ENCODE measurements at places on chromosomes 5 and 9.

- DNase-seq = no peak
Measured at GRCh38 chr5:145887976-145888574, 15.3 kb upstream of the GRXCR2 start.

DNA sequence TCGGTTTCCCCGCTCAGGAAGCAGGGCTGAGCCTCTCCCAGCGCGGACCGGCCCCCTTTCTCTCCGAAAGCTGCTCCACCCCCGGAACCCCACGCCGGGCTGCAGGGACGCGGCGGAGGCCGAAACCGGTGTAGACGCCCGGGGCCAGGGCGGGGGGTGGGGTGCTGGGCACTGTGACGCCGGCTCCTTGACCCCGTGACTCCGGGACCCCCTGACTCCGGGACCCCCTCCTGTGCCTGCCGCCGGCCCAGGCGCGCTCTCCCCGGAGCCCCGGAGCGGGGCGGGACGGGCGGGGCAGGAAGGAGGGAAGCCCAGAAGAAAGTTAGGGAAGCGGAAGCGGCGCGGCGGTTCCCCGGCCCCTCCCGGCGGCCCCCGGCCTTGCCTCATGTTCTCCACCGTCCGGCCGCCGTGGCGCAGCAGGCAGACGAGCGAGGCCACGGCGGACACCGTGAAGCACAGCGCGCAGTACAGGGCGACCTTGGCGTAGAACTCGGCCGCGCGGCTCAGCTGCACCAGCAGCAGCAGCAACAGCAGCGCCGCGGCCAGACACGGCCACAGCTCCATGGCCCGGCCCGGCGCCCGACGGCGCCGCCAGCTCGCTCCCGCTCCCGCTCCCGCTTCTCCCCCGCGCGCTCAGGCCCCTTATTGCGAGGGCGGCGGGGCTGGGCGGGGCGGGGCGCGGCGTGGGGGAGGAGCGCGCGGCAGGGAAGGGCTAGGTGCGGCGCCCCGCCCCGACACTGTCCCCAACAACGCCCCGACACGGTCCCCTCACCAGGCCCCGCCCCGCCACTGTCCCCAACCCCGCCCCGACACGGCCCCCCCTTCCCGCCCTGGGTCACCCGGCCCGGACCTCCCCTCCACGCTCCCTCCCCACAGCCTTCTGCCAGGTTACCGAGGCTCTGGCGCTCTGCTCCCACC, at the start of gene AGPAT2:
Gene AGPAT2, minus strand, starts transcription at position 664 of the 918 bp plus-strand sequence. Its CDS starts 100 bp downstream, at position 564.
- DNase-seq = peak; percentile 56

- DNase-seq = no peak
Measured at GRCh38 chr5:133482028-133482427, 130.3 kb downstream of the FSTL4 start.

GRCh38 chr5:43661102-43661501, 58.1 kb downstream of the NNT start:
- no peak for DNase-seq

DNA sequence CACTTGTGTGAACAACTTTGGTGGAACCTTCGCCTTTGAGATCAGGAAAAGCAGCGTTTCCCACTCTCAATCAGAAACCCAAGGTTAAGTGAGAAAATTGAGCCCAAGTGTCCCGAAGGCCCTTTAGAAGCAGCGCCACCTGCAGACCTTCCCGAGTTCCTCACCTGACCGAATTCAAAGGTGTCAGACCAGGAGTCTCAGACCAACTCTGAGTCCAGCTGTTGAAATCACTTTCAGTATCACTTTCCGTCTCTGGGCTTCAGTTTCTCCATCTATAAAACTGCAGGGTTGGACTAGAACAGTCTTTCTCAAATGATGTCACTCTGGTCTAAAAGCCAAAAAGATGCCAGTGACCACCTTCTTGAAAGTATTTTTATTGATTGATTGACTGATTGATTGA, 31.7 kb upstream of the GRHPR start:
- no peak for DNase-seq

DNA sequence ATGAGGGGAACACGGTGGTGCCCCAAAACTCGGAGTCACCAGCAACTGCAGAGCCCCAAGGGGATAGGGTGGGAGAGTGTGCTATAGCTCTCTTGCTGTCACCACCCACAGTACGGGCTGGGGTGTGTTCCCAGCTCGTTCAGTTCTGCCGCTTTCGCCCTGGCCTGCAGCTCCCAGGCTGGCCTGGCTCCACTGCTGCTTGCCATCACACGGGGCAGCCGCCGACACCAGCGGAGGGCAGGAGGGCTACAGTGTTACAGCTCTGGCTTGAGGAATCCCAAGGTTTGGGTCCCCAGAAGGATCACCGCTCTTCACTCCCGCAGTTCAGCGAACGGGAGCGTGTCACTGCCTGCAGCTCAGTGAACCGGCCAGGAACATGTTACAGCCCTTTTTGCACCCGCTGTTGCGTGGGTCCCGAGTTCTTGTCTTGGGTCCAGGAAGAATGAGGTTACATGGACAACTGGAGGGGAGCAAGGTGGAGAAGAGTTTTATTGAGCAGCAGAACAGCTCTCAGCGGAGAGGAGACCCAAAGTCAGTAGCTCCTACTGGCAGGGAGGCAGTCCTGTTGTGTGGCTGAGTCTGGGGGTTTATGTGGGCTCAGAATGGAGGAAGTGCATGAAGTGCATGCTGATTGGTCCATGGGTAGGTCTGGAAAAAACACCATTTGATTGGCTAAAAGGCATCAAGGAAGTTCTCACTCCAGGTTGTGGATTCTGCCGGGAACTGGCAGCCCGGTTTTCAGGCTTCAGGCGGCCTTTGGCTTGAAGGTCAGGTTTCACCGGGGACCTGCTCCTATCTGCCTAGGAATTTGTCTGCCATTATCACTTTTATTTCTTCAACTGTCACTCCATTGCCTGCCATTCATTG, 113.4 kb downstream of the EHMT1 start:
- no peak for DNase-seq

- no peak for DNase-seq
Measured at GRCh38 chr5:26622947-26623346, 415.4 kb downstream of the CDH9 start.

DNA sequence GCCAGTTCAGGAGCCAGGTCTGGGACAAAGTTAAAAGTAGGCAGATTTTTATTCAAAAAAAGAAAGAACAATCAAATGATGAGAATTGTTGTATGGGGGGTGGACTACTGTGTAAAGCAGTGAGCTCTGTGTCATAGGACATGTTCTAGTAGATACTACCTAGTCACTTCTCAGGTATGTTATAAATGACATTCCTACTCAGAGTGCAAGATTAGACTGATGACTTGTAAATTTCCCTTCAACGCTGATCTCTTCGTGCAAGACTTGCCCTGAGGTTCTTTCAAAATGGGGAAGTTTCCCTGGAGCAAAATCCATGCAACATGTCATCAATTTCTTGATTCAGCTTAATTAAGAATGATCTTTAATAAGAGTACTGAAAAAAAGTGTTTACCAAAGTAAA, 175.1 kb downstream of the RORB start:
- DNase-seq = no peak

DNA sequence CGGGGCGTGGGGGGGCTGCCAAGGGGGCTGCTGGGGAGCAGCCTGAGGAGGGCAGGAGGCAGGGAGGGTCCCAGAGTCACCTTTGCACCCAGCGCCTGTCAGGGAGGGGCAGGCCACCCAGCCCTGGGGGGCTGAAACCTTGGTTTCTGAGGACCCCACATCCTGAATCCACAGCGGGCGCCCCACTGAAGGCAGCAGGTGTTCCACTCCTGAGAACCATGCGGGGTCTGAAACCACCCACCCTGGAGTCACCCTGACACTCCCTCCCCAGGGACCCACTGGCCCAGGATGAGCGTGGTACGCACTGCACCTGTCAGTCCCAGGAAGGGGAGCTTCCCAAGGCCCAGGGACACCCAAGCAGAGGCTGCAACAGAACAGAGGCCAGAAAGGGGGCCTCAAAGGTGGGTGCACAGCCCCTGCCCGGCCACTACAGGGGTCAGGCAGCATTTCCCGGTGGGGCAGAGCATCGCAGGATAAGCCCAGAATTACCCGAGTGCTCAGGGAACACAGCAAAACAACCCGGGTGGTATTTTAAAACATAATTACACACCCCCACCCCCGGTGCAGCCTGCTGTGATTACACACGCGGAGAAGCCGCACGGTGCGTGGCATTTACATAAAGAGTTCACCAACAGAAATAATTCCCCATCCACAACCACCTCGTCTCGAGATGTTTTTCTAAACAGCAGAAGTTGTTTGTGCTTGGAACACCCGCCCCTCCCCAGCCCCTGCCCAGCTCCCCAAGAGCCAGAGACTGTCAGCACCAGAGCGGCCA, 57.3 kb upstream of the UBAC1 start:
- DNase-seq = no peak

DNA sequence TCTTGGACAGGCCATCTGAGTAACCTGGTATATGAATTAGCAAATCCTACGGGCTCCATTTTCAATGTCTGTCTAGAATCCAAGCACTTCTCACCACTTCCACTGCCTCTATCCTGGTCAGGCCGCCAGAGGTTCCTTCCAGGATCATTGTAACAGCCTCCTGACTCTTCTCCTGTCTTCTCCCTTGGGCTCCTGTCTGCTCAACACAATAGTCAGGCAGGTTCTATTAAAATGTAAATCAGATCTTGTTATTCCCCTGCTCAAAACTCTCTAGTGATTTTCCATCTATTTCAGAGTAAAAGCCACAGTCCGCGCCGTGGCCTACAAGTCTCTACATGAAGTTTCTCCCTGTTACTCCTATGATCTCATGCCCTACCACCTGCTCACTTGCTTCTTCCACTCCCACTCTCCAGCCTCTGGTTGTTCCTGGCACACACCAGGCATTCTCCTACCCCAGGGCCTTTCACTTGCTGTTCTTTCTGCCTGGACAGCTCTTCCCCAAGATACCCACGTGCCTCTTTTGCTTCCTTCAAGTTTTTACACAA, 21.7 kb downstream of the ZNF366 start:
- DNase-seq = no peak

DNA sequence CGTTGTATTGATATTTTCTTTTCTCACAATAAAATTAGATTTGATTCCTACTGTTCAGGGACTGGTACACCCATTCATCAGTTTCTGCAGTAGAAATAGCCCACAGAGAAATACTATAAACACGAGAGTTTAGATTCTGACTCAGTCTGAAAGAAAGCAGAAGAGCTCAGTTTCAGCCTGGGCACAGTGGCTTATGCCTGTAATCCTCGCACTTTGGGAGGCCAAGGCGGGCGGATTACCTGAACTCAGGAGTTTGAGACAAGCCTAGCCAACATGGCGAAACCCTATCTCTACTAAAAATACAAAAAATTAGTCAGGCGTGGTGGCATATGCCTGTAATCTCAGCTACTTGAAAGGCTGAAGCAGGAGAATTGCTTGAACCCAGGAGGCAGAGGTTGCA, 8.6 kb downstream of the ITK start:
- peak; percentile 36 for DNase-seq

- DNase-seq = no peak
Measured at GRCh38 chr5:38601133-38601862, 44.9 kb upstream of the LIFR start.

DNA sequence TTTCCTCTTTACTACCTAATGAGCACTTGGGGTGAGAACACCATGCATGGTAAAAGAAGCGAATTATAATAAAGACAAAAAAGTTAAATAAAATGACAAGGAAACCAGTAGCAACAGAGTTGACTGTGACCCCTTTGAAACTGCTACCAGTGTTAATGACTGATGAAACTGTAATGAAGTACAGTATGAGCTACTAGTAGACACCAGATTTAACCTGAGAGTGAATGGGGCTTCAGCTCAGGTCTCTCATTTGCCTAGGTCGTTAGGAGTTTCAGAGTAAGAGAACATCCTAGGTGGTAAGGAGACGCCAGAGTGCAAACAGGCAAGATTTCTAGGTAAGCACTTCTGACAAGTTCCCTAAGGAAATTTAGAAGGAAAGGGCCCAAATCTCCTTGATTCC, 346.4 kb downstream of the BNC2 start:
- DNase-seq = no peak

DNA sequence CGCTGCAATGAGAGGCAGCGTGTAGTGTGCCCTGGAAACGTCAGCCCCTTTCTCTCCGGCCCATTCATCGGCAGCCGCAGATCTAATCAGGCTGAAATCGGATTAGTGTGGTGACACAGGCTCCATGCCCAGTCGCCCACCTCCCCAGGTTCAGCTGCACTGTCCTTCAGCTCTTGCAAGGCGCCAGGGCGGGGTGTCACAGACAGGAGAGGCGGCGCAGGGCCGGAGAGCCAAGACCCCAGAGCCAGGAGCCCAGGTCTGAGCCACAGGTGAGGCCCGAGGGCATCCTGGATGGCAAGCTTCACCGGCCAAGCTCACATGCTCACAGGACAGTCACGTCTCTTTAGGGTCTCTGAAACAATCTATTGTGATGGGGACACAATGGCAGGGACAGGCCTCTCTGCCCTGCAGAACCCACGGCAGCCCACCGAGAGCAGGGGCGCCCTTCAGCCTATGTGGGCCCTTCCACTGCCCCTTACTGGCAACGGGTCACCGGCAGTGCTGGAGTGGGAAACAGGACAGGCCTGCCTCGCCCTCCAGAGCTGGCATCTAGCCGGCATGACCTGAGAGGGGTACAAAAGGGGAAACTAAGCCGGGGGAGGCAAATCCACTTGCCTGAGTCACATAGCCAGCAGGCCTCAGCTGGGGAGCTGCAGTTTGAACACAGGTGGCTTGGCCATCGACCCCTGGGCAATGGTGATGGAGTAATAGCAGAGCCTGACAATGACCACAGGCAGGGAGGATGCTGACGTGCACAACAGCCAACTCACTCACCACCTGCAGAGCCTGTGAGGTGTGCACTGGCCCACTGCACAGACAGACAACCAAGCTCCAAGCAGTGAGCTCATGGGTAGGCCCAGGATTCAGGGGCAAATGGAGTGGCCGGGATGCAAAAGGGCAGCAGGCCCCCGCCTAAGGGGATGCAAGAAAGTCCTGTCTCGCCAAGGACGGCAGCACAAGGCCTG, 48.1 kb downstream of the VAV2 start:
- DNase-seq = no peak
